ENCODE measurements at places on chromosomes 13 and 19.

DNA sequence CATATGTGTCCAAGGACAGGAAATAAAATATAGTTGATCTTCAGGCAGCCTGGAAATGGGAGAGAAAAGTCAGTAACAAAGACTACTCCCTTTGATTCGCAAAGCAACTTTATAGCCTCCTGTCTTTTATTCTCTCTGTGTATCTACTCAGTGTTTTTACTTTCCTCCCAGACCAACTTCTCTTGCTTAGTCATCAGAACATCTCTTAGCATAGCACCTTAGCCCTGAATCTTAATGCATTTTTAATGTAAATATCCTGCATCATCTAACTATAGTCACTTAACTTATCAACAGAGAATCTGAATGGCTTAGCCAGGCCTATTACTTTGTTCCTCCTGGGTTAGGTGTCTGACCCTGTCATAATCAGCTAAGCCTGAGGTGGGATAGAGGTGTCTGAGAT lies 238.2 kb downstream of the MAB21L1 start:
- DNase-seq: no peak

- no peak for DNase-seq
Observed at GRCh38 chr13:97390941-97391600, 42.9 kb upstream of the RAP2A start.

DNA sequence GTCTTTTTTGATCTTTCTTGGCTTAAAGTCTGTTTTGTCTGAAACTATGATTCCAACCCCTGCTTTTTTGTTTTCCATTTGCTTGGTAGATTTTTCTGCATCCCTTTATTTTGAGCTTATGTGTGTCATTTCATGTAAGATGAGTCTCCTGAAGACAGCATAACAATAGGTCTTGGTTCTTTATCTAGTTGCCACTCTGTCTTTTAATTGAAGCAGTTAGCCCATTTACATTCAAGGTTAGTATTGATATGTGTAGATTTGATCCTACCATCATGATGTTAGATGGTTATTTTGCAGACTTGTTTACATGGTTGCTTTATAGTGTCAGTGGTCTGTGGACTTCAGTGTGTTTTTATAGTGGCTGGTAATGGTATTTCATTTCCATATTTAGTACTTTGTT lies 1678.9 kb downstream of the PCDH9 start:
- DNase-seq: no peak

GRCh38 chr19:45382426-45382825 lies 12.1 kb upstream of the ERCC2 start:
- no peak for DNase-seq

- no peak for DNase-seq
Observed at GRCh38 chr13:21670883-21671619, at the start of gene FGF9. TSS of gene FGF9 (plus strand) at chr13:21671073. CDS start at chr13:21671913, 840 bp downstream.

DNA sequence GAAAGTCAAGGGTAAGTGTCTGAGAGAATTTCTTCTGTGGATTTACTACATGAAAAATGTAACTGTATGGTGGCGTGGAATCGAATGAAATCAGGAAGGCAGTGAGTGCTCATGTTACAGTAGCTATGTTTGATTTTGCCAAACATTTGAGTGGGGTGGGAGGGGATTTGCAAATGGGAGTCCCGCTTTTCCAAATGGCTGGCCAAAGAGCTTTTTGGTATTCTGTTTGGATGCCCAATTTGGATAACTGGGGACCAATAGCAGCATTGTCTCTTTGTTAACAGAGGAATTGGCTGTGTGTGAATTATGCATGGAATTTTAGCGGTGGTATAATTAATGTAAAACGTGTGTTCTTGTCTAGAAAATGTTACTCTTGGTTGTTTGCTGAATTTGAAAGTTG lies 17.8 kb downstream of the HNRNPM start:
- DNase-seq: no peak

DNA sequence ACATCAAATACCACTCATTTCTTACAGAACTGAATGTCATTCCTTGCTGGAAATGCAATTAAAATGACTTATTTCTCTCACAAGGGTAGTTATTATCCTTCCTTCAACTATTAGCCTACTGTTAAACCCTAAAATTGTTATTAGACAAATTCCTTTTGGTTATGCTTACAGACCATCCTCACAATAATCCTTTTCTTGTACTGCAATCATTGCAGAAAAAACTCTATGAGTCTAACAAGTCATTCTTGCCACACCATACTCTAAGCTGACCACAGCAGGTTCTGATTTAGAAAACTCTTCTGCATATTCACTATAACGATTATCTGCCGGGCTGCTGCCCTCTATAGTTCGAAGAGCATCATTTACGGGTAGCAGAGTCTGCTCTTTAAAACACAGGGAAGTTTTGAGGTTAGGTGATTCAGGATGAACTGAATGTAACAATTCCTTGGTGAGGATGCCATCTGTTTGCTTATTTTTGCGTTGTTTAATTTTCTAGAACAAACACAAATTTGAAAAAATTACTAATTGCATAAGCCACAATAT lies 38.2 kb downstream of the MTMR6 start:
- DNase-seq: no peak

GRCh38 chr13:75091718-75092117 lies 390.3 kb downstream of the TBC1D4 start:
- DNase-seq: no peak

DNA sequence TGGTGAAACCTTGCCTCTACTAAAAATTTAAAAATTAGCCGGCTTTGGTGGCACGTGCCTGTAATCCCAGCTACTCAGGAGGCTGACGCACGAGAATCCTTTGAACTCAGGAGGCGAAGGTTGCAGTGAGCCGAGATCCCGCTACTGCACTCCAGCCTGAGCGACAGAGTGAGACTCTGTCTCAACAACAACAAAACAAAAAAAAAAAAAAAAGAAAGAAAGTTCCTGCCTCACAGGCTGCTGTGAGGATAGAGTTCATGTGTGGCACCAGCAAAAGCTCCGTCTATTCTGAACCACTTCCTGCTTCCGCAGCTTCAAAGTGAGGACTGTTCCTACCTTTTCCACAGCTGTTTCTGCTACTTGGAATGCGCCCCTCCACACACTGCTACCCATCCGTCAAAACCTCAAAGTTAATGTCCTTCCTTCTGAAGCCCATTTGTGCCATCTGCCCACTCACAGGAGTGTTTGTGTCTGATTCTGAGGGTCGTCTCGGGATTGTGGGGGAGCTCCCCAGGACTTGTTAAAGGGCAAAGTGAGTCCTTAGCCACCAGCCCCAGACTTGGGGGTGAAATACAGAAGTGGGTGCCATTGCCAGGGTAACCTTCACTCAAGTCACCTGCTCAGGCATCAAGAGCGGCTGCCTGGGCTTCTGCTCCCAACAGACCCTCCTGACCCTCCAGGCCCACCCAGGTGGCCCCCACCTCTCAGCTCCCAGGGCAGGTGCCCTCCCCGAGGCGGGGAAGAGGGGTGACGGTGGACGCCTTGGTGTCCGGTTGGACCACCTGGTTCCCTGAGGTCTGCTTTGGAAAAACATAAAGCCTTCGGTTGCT lies 2.9 kb downstream of the MFSD12 start:
- no peak for DNase-seq

GRCh38 chr13:110771194-110771593 lies 57.7 kb downstream of the ING1 start:
- no peak for DNase-seq

DNA sequence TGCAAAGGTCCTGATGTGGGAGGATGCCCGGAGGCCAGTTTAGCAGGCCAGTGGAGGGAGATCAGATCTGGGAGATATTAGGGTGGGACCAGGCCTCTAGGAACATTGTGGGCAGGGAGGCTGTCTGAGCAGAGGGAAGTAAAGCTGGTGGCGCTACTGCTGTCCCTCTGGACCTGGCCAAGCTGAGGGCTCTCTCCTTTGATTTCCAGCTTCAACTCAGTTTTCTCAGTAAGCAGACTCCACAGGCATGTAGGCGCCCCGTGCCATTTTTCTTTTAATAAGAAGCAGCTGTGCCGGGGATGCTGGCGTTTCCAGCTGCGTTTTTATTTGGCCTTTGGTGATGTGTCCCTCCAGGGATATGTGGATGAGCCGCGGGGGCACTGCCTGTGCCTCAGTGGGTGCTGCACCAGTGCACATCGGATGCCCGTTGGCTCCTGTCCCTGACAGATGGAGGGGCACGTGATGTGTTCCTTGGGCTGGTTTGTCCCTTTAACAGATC lies 6.7 kb downstream of the DNM2 start:
- no peak for DNase-seq

DNA sequence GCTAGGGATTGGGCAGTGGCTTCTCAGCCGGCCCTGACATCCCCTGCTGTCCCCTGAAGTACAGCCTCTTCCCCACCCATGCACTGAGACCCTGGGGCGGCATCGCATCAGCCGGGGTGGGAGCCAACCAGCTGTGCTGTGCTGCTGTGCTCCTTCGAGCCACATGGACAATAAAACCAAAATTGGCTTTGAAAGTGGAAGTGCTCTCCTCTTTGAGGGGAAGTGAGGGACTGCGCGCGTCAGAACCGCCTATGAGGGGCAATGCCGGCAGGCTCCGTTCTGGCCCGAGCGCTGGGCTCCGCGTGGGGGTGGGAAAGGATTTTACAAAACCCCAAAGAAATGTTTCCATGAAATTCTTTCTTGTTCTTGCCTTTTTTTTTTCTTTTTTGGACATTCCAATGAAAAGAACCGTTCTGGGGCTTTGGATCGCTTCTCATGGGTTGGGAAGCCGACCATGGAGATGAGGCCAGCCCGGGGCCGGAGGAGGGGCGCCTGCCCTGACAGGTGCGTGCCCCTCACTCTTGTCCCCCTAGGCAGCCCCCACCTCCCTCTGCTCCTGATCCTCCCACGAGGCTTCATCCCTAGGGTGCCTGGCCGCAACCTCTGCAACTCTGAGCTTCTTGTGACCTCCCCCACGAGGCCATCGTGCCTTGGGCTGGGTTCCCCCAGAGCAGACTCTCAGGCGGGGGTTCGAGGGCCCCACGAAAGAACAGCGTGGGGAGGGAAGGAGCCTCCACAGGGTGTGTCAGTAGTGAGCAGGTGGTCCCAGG lies 22.6 kb downstream of the KLHL26 start:
- no peak for DNase-seq

DNA sequence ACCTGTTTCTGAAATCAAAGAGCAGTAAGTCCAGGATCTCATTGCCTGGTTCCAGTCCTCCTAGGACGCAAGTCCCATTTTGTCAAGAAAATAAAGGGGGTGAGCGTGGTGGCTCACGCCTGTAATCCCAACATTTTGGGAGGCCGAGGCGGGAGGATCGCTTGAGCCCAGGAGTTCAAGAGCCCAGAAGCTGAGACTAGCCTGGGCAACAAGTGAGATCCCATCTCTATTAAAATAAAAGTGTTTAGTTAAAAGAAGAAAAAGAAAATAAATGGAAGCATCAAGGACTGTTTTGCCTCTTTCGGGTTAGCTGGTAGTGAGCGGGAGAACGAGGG lies 344 bp upstream of the HAUS5 start:
- no peak for DNase-seq

DNA sequence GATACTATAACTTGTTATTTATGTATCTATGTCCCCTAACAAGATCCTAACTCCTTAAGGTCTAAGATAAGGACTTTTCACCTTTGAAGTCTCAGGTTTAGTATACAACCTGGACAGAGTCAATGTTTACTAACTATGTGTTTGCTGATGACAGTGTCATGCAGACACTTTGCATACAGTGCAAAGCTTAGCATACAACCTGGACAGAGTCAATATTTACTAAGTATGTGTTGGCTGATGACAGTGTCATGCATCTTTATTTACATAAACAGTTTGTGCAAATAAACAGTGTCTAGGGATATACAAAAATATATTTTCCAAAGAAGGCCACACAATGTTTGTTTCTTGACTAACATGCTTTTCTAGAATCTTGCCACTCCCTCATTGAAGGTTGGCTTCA lies 34.7 kb downstream of the DCT start:
- DNase-seq: no peak

DNA sequence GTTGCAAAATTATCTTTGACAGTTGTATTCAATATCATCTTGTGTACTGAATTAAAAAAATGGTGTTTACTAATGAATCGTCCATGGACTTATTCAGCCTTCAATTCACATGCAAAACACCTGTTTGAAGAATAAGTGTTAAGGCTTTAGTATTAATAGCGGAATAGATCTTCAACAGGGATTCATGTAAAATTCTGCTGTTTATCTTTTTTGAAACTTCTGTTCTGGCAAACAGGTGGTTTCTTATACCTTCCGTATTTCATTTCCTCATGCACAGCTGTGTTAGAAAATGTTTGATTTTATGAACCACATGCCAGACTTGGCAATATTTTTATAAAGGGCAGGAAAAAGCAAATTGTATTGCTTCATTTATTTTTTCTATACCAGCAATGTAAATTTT lies 255.7 kb downstream of the DACH1 start:
- no peak for DNase-seq

DNA sequence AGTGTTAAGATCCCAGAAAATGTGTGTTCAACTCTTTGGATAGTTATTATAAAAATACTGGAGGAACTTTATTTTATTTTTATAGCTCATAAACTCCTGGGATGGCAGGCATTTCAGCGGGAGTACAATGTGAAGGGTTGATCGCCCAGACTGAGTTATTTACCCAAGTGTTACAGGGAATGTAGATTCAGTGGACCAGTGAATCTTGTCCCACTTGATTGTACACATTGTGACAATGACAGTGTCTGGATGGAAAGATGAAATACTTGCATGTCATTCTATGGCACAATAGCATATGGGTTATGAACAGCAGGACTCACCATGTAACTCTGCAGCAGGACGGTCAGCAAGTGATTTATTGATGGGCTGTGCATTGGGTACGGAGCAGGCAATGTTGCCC lies 20.3 kb downstream of the OLFM4 start:
- DNase-seq: no peak

DNA sequence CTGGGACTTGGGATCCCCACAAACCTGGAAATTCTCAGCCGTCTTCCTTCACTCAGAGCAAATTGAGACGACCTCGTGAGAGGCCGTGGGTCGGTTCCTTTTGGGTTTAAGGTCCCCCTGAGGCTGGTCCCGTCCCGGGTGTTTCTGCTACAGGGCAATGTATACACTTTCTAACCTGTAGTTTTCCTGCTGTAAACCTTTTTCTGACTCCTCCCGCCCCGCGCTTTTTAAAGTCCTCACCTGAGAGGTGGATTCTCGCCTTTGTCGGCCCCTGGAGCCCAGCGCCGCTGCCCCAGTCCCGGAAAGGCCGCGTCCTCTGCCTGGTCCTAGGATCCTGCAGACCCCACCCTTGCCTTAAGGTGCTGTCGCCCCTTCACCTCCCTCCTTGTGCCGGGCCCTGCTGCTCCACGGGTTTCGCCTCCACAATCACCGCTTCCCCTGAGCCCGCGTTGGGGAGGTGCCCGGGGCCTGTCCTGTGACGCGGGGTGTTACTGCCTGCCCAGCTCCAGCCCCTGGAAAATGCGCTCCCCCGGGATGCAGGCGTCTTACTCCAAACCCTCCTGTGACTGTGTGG lies 391 bp downstream of the ZNF761 start:
- no peak for DNase-seq

DNA sequence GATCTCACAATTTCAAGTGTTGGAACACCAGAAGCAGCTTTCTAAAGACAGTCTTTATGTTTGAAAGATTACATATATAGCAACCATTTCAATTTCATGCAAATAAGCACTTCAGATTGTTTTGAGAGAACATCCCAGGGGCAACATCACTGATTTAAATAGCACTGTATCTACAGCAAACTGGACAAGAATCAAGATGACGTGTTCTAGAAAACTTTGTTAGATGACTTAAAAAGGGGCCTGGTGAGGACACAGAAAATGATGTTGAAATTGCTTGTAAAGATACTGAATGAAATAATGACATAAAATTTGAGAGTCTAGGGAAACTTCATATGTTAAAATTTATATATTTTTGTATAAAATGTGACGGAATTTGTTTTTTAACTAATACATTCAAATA lies 277.1 kb downstream of the KLF12 start:
- no peak for DNase-seq

All from HS-27A (cell line).